Epithelial cell of prostate (primary cell): ENCODE measurements at places on chromosomes 6 and 20.

- DNase-seq = no peak
These were observed 32.5 kb upstream of the LYRM2 start for GRCh38 chr6:89670935-89671565.

- DNase-seq = no peak
These were observed 22.9 kb downstream of the RAB44 start for GRCh38 chr6:36720251-36721141.

- DNase-seq = no peak
These were observed 15.9 kb downstream of the DLL1 start for GRCh38 chr6:170274713-170275560.

DNA sequence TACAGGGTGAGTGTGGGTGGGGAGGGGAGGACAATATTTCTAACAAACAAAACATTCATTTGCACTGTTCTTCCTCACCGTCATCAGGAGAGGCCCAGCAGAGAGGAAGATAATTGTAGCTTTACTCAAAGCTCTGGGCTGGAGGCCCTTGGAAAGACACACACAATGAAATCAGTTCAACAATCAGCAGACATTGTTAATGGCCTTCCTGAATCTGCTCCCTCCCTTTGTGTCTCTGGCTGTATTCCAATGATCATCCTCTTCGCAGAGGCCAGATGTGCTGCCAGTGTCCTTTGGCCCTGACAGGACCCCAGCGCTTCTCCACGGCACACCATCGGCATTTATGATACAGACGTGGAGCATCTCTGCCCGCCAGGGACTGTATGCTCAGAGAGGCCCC is 44.6 kb upstream of the LRFN2 start:
- no peak for DNase-seq

DNA sequence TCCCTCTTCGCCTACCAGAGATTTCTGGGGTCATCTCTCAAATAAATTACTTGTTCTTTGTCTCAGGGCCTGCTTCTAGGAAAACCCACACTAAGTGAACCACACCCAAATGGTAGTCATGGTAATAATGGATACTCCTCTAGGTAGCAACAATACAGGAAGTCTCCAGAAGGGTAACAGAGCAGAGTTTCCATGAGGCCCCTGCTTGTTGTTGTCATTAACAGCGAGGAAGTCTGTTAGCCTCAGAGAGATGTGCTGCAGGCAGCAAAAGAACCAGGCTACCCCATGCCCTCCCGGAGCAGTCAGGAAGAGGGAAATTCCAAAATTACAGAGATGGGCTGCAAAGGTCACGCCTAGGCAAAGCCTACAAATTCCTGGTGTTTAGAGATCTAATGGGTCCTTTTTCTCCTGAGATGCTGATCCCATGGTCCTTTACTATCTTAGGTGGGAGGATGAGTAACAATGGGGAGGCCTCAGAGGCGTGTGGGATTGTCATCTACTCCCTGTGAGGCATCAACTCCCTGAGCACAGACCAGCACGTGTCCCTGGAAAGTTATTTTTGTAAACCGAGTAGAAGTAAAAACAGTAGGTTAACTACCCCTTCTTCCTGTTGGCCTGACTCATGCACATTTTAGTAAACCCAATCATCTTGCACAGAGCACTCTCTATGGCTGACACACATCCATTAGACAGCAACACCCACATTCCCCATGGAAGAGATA is 10.1 kb downstream of the ISM1 start:
- peak; percentile 16 for DNase-seq

DNA sequence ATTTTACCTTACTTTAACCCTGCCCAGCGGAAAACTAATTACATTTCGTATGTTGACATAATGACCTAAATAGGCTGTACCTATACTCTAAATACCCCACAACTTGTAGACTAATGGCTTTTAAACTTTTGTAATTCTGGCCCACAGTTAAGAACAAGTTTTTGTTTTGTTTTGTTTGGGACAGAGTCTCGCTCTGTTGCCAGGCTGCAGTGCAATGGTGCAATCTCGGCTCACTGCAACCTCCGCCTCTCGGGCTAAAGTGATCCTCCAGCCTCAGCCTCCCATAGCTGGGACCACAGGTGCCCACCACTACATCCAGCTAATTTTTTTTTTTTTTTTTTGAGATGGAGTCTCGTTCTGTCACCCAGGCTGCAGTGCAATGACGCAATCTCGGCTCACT is 5.7 kb upstream of the SASH1 start:
- no peak for DNase-seq
